ENCODE measurements at places on chromosomes 3 and 15. TPM values are rescaled to one million over a fixed set of nuclear protein-coding genes. Genes with fewer than 3 reads are reported as not detected.

The CASR gene
- not detected for total RNA-seq

The ZNF80 gene
- total RNA-seq, result not detected

The TMEM40 gene
- not detected for total RNA-seq

The ATP13A5 gene
- total RNA-seq, result not detected

DNA sequence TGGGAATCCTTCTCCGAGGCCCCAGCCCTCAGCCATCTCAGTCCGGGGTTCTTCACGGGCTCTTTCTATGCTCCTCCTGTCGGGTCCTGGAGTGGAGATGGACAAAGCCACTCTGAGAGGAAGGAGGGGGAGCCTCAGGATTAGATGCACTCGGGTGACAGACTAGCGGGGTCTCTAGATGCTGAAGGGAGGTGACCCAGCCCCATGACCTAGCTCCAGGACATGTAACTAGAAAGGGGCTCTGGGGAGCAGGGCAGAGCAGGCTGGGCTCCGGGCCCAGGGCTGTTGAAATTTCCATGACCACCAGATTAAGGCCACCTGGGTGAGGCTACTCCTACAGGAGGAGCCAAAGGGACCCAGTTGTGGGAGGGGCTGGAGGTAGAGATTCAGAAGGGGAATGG, 14.8 kb upstream of the SKIC8 start:
- DNase-seq, result no peak

DNA sequence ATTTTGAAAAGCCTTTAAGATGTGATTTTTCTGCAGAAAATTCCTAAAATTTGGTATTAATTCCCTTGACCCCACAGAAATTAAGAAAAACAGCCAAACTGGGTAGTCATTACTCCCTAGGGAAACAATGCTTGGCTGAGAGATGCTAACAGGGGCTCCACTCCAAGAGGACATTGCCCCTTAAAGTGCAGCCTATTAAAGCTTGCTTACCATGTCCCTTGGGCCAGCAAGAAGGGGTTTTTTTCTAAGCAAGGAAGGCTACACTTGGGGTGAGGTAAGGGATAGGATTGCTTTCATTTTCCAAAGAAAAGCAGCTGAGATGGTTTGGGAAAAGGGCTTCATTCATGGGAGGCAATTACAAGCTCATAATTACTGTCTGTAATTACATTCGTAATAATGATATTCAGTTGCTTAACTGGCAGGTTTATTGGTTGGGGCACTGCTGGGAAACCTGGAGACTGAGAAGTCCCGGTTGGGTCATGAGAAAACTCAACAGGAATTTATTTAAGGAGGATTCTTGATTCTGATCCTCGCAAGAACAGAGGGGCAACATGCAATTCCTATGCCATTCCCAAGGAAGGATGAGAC, 247.5 kb downstream of the NR1D2 start:
- DNase-seq, result no peak

The TEX55 gene
- total RNA-seq, result not detected

DNA sequence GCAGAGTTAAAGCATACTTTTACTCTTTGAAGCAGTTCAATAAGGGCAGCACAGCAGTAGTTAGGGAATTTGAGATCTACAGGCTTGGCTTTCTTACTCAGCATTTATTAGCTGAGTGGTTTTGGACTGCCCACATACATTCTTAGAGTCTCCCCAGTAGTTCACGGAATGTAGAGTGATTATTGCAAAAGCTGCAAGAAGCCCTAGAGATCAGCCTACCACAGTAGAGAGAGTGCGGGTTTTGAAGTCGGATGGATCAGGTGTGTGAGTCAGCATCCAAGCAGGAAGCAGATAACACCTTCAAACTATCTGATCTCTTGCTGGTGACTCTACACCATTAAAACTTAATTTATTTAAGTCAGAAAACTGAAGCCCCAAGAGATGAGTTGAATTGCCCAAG, 171.9 kb downstream of the SYNPR start:
- no peak for DNase-seq

DNA sequence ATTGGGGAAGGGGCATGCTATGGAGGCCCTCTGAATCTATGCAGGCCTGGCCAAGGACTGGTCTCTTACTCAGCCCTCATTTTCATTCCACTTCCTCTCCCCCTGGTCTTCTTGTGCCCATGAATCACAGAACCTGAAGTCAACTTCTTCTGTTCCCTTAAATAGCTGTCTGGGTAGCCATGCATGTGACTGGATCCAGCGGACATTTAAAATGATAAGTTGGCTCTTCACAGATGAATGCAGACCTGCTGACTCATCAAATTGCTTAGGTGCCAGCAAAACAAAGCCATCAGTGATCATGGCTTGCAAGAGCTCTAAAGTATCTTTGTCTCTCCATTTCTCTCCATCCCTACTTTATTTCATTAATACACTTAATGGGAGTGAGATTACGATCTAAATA, 90.1 kb upstream of the CADPS start:
- DNase-seq, result no peak

The C3orf18 gene
- total RNA-seq, result 2.6 TPM

The CDC25A gene
- 18.4 TPM for total RNA-seq

The SLC6A1 gene
- not detected for total RNA-seq

DNA sequence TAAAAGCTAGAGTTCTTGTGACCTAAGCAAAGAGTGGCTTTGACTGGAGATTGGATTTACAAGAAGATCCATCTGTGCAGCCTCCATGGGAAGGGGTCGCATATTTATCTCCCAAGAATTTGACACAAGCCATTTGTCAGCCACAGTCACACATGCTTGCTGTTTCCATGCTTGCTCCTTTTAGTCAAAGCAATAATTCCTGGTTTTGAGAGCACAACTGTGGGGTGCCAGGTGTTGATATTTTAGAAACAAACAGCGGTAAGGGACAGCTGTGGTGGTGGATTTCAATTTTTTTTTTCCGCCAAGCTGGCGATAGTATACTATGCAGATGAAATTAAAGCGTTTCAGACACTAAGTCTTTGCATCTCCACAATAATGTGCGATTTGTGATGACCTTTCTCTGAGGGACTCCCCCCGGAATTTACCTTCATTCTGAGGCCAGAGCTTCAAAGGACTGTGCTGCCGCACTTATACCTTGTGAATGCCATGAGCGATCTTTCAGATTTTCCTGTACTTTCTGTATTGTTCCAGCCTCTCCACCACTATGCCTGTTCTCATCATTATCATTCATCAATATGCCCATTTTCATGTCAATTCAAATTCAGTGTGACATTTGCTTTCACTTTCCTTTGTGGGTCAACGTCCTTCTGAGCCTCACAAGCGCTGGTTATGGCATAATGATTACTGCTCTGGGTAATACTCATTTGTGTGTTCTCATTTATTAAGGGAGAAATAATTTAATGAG, 108.2 kb upstream of the KBTBD8 start:
- DNase-seq, result no peak

DNA sequence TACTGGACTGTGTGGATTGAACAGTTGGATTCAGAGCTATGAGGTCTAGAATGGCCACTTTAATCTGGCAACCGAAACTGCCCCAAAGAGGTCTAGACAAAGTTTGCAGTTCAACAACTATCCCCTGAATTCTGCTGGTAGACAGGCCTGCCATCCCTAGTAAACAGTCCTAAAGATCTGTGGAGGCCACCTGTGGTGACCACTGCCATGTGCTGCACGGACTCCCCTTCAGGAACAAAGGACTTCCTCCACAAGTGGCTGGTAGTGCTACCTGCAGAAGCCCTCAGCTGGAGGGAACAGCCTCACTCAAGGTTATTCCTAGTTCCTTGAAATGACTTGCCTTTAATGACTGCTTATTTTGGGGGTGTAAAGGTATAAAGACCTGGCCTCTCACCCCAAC, 6.1 kb downstream of the TNFAIP8L3 start:
- DNase-seq, result no peak

DNA sequence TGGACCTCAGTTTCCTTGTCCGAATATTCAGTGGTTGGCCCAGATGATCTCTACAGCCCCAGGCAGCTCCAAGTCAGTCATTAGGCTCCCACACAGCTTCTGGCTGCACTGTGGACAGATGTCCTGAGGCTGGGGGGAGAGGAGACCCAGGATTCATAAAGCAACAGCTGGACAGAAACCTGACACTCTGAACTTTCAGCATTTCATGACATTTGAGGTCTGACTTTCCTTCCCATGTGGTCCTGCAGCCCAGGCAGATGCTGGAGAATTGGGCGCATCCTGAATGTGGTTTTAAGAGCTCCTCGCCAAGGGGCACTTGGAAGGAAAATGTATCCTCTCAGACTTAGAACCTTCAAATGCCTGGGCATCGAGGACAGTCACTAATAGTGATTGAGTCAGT, 307.6 kb upstream of the LRRFIP2 start:
- no peak for DNase-seq

DNA sequence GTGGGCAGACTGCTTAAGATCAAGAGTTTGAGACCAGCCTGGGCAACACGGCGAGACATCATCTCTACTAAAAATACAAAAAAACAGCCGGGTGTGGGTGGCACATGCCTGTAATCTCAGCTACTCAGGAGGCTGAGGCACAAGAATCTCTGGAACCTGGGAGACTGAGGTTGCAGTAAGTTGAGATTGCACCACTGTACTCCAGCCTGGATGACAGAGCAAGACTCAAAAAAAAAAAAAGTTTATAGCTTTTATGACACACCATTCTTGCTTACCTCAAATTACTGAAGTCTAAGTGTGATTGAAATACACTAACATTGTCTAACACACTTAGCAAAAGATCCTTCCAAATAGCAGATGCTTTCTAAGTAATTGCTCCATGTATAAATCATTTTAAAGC, 207.6 kb downstream of the STAG1 start:
- no peak for DNase-seq

The EIF4E3 gene
- total RNA-seq, result 4.9 TPM

The AHSG gene
- not detected for total RNA-seq

The CAND2 gene
- total RNA-seq, result 11.0 TPM

- DNase-seq, result no peak
Measured at GRCh38 chr3:81601707-81602305, 159.6 kb downstream of the GBE1 start.

The ACY1 gene
- total RNA-seq, result 13.4 TPM

The ALDH1A2 gene
- 34.9 TPM for total RNA-seq

- DNase-seq, result no peak
Measured at GRCh38 chr3:101811875-101812274, 32.9 kb downstream of the NXPE3 start.

The ZNF385D gene
- not detected for total RNA-seq

DNA sequence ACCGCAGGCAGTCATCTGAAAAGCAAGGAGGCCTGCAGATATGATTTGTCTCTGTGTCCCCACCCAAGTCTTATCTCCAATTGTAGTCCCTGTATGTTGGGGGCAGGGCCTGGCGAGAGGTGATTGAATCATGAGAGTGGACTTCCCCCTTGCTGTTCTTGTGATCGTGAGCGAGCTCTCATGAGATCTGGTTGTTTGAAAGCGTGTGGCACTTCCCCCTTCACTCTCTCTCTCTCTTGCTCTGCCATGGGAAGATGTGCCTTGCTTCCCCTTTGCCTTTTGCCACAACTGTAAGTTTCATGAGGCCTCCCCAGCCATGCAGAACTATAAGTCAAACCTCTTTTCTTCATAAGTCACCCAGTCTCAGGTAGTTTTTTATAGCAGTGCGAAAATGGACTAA, 83.3 kb downstream of the TMCO5A start:
- no peak for DNase-seq

DNA sequence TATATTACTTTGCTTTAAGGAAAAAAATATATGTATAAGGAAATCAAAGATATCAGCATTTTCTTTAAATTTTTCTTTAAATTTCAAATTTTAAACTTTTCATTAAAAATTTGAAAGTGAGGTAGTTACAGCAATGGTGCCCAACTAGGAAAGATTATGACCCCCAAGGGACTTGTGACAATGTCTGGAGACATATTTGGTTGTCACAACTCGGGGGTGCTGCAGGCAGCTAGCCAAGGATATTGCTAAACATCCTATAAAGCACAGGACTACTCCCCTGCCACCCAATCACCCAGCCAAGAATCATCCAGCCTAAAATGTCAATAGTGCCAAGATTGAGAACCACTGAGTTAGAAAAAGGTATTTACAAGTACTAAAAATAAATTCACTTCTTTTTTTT, 57.3 kb downstream of the SLC4A7 start:
- no peak for DNase-seq

- DNase-seq, result no peak
Measured at GRCh38 chr3:196348698-196349097, 10.5 kb upstream of the TM4SF19 start.

GRCh38 chr3:50352781-50353180, 2.1 kb downstream of the CYB561D2 start:
- no peak for DNase-seq

The FOXB1 gene
- total RNA-seq, result not detected

GRCh38 chr3:46264002-46264401, 21.7 kb downstream of the CCR3 start:
- DNase-seq, result no peak

DNA sequence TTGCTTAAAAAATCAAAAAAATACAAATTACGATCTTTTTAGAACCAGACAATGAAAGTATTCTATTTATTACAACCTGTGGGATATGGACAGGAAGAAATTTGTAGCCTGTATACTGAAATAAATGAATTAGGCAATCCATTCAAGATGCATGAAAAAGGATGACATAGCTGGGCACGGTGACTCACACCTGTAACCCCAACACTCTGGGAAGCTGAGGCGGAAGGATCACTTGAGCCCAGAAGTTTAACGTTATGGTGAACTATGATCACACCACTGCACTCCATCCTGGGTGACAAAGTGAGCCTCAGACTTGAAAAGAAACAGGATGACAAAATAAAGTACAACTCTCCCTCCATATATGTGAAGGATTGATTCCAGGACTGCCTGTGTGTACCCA, 74.1 kb downstream of the MSL2 start:
- no peak for DNase-seq

The ARHGEF3 gene
- 11.5 TPM for total RNA-seq

The REC114 gene
- not detected for total RNA-seq

The NR2F2 gene
- total RNA-seq, result 182 TPM

DNA sequence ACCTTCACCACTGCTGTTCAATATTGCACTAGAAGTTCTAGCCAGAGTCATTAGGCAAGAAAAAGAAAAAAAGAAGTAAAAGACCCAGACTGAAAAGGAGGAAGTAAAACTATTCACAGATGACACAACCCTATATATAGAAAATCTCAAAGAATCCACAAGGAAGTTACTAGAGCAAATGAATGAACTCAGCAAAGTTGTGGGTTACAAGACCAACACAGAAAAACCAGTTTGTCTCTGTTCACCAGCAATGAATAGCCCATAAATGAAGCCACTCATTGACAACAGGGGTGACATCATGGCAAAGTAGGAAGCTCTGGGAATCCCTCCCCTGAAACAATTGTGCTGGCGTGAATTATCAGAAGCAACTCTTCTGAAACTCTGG, 4.6 kb downstream of the CFAP100 start:
- DNase-seq, result no peak

GRCh38 chr15:36334059-36334458, 245.4 kb upstream of the CDIN1 start:
- no peak for DNase-seq
